ENCODE measurements at places on chromosomes 3 and 15.
A peak's percentile ranks its signal among the peaks of the same experiment; 100 is the strongest.

- peak; percentile 92 for DNase-seq
Measured at GRCh38 chr3:170524073-170524472, 61.8 kb downstream of the SLC7A14 start.

DNA sequence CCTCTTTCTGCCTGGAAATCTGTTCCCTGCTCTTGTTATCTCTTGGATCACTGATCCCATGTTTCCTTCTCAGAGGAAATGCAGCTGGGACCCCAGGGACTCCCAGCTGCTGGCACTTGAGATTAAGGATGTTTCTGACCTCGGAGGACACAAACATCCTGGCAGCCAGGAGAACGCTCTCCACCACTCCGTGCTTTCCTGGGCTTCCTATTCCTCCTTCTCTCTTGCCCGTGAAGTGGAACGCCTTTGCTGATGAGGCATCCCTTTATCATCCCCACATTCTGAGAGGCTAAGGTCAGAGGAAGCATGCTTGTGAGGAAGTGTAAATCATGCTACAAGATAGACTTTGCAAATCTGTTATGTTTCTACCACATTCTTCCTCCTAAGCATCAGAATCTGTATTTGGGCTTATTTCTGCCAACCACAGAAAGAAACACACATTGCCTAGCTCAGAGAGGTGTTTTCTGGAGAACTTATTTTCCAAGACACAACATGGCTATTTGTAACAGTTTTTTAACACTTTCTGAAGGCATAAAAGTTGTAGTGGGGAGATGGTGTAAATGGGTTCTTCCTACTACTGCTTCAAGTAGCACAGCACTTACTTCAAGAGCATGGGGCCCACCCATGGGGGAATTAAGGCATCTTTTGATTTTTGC is 25.6 kb upstream of the LDHAL6B start:
- DNase-seq = no peak

GRCh38 chr15:71443538-71443937 is 328.3 kb downstream of the THSD4 start:
- no peak for DNase-seq

- DNase-seq = no peak
Measured at GRCh38 chr15:65816441-65816840, 24.3 kb upstream of the DENND4A start.

DNA sequence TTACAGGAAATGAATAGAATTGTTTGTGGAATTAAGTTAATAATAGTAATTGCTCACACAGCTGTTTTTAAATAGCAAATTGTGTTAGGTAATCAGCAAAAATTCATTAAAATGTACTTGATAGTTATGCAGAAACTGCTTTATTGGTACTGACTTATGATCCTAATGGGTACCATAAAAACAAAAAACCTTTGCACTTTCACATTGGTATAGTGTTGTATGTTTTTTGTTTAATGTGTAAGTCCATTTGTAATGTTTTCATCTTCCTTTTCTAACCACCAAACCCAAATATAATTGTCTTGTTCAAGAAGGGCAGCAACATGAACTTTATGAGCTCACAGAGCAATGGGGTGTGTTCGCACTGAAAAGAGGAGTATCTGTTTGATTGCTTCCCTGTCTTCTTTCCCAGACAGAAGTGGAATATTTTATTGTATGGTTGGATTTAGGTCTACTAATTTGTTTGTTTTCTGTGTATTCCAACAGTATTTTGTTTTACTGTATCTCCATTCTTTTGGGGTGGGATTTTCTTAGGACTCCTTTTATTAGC is 135.8 kb downstream of the TCF12 start:
- DNase-seq = no peak

DNA sequence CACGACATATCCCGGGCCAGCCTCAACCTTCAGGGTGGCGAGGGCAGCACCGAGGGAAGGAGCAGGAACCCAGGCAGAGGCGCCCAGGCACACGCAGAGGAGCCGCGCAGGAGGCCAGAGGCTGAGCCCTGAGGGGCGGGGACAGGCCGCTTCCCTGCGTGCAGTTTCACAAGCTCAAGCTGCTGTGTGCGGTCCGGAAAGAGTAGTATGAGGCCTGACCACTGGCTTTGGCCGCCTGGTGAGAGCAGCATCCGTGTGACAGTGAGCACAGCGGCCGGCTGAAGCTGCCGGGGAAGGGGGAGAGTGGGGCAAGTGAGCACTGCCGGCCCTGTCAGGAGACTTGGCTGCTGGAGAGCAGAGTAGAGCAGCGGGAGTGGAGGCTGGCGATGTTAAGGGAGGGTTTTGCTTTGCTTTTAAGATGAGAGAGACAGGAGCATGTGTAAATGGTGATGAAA is 8.7 kb downstream of the ZDHHC19 start:
- DNase-seq = no peak

- DNase-seq = no peak
Measured at GRCh38 chr3:115380883-115381572, 233.9 kb upstream of the ZBTB20 start.

DNA sequence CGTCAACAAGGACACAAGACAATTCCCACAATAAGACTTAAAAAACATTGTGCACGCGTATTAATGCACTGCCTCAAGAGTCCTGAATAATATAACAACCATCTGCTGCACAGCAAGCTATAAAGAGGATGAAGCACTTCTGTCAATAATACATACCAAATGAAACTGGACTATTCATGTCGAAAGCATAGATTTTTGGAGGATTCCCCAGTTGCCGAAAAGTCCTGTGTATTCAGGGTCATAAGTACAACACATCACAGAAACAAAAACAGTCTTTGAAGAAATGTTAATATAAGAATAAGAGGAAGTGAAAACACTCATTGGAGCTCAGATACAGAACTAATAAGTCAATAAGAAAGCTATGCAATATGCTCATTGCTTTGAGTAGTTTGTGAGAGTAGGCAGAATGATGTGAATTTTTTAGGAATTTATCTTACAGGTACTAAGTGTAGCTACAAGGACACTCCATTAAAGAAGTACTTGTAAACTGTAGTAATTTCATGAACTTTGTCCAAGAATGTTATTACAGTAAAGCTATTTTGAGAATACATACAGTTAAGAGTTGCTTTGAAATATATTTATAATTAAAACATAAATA is 31.6 kb downstream of the CBLB start:
- DNase-seq = no peak

GRCh38 chr15:60426870-60427508 is 29.2 kb upstream of the ANXA2 start:
- no peak for DNase-seq

- no peak for DNase-seq
Measured at GRCh38 chr3:27914199-27914598, 192.1 kb upstream of the EOMES start.

DNA sequence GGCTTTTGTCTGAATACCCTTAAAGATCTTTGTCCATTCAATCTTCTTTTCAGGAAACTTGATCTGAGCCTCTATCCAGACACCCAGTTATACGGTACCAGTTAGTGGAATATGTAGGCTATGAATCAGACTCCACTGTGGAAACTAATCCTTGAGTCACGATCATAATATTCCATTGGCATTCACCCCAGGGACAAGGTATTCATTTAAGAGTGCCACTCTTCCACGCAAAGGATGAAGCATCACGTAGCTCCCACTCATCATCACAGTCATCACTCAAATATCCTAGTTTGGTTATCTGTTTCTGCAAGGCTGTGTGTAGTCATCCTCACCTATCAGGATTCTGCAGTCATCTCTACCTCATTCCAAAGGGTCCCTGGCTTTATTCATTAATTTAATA is 85.6 kb downstream of the NEDD4 start:
- DNase-seq = no peak

DNA sequence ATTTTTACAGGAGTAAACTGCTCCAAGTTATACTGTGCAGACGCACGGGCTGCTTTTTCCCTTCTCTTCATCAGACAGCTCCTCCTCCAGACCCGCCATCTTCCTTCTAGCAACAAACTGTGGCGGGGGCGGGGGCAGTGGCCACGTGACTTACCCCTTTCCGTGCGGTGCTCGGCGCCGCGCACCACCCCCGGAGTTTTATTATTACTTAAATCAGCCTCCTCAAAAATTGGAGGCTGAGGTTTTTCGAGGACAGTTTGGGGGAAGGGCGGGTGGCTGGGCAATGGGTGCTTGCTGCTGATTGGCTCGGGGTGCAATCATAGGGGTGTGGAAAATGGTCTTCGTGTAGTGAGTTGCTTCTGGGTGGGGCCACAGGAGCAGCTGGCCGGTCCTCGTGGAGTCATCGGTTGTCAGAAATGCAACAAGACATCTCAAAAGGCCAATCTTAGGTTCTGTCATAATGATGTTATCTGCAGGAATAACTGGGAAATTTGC is 77.1 kb upstream of the MFGE8 start:
- DNase-seq = no peak

GRCh38 chr3:71903936-71904335 is 119.0 kb upstream of the PROK2 start:
- no peak for DNase-seq

DNA sequence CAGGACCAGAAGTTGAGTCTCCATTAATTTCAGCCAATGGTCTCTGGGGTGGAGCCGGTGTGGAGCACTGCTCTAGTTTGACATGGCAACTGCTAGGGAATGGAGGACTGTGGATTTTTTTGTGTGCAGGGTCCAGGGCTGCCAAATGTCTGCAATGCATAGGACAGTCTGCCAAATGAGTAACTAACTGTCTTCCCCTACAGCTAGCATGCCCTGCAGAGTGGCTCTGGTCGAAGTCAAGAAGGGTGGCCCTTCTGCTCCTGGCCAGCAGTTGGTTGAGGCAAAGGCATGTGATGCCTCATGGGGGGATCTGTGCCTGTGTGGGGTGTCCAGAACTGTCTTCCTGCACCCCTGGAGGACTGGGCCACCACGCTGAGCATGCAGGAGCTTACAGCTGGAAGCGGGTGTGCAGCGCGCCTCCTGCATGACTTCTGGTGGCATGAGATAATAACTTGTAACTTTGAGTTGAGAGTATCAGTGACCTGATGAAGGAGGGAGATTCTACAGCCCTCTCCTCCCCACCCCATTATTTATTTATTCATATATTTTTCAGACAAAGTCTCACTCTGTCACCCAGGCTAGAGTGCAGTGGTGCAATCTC is 4.6 kb downstream of the TPRA1 start:
- DNase-seq = no peak

GRCh38 chr3:72492240-72492639 is 356.0 kb downstream of the SHQ1 start:
- DNase-seq = no peak

GRCh38 chr3:159804726-159805410 is 183.8 kb upstream of the IL12A start:
- peak; percentile 33 for DNase-seq

- no peak for DNase-seq
Measured at GRCh38 chr3:50484722-50485121, 18.7 kb downstream of the CACNA2D2 start.

DNA sequence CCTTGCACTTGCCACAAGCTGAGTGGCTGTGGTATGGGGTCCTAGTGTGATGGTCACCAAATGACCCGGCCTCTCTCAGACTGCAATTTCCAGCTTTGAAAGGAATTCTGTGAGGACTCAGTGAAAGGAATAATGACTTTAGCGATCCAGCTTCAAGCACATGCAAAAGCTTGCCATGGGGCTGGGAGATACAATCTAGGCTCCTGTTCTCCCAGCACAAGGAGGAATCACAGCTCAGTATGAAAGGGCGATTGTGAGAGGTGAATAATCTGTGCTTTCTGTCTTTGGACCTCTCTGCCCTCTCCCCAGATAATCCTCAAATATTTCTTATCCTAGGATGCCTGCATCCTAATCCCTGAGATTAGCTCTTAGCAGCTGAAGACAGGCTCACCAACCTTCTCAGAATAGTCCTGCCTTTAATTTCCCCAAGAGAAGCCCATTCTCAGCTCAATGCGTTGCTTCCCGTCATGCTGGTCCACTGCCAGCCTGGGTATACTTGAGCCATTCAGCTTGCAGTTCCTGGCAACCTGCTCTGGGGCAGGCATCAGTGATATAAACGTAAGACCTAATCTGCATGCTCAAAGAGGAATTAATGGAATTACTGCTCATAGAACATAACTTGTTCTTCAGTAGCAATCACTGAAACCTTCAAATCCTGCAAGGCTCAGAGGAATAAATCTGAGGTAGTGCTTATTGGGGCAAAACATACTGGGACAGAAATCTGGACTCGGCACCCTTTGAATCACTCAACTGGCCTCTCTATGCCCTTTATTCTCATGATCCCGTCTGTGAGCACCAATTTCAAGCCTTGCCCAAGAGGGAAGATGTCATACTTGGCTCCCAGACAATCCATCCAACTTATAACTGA is 15.1 kb downstream of the TLNRD1 start:
- no peak for DNase-seq

- DNase-seq = no peak
Measured at GRCh38 chr15:91265416-91265940, 165.4 kb downstream of the SV2B start.

DNA sequence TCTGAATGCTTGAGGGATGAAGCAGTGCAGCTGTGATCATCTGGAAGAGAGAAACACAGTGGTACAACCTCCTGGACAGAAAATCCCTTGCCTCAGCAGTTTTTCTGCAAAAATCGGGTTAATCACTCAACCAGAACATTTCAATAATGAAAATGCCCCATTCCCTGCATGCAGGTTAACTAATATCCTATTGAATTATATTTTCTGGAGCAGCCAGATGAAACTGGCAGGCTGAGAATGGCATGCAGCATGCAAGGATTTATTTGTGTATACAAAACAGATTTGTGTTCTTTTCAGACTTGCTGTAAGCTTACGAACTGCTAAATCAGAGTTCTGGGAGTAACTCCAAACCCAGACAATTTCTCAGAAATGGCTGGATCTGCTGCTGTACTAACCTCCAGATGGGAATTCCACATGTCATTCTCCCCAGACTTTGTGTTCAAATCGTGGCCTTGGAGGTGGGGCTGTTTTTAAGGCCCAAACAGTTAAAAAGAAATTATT is 39.1 kb downstream of the SLC9A9 start:
- no peak for DNase-seq
